ENCODE measurements at places on chromosomes 5 and 9.

- DNase-seq: no peak
Observed at GRCh38 chr9:6076851-6077250, 61.4 kb upstream of the RANBP6 start.

DNA sequence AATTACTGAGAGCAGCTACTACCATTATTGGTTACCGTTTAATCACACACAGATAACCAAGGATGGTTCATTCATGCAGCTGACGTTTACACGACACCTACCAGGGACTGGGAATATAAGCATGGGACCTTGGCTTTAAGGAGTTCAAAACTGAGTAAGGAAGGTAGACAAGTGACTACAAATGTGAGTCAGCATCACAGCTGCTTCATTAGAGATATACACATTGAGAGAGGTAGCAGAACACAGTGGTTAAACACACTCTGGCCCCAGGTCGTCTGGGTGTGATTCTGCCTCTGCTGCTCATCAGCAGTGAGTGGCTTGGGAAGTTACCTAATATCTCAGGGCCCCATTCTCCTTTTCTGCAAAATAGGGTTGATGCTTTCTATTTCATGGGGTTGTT, 268.6 kb downstream of the NR3C1 start:
- DNase-seq: no peak

DNA sequence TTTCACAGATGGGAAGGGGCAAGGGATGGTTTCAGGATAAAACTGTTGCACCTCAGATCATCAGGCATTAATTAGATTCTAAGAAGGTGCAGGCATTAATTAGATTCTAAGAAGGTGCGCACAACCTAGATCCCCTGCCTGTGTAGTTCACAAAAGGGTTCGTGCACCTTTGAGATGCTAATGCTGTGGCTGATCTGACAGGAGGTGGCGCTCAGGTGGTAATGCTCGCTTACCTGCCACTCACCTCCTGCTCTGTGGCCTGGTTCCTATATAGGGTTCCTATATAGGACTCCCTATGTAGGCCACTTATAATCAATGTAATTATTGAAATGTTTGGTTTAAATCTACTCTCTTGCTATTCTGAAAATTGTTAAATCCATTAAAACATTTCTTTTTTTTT, 171.0 kb downstream of the MSX2 start:
- DNase-seq: no peak

- DNase-seq: no peak
Observed at GRCh38 chr5:150143350-150144245, 12.0 kb downstream of the PDGFRB start.

GRCh38 chr9:35517131-35517530, 27.2 kb downstream of the RUSC2 start:
- no peak for DNase-seq

DNA sequence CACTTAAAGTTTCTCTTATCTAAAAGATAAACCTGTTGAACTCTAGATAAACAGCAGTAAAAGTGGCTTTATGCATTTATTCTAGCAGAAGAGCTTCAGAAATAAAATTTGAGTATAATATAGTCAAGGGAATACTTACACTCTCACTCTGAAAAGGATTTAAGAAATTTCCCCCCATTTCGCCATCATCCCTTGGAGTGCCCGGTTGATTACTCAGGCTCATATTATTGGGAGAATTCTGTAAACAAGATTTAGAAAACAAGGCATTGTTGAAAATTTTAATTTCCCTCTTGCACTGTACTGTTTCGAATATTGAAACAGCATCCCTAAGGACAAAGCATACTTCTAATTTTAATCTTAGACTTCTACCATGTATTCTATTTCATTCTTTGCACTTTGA, 34.5 kb upstream of the ACOT12 start:
- no peak for DNase-seq

DNA sequence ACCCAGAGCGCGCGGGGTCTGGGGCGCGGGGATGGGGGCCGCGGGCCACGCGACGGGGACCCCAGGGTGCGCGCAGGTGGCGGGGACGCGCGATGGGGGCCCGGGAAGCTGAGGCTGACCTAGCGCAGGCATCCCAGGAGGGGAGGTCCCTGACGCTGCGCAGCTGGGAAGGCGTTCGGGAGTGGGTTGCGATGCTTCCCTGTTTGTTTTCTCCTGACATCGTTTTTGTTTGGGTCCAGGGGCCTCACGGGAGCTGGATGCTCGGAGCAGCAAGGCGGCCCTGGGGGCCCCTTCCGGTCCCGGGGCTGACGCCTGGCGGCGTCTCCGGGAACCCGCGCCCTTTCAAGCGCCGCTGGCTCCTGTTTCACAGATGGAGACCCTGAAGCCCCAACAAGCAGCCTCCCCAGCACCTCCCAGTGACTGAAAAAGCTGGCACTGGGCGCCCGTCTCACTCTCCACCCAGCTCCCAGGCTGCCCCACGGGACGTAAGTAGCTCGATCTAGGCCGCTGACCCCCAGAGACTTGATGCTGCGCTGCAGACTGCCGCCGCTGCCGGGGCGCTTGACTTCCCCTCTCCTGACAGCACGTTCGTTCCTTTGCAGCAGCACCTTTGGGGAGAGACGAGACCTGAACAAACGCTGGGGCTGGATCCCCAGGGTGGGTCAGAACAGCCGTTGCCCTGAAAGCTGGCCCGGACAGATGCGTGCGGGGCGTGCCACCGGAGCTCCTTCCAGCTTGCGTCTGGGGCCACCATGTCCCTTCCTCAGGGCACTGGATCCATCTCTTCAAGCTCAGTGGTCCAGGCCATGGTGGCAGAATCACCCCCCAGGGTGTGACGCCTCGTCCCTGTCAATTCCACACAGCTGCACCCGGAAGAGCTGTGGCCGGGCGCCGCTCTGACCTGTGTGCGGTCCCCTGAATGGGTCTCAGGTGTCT, 593 bp downstream of the BRD3OS start:
- DNase-seq: peak; percentile 29

DNA sequence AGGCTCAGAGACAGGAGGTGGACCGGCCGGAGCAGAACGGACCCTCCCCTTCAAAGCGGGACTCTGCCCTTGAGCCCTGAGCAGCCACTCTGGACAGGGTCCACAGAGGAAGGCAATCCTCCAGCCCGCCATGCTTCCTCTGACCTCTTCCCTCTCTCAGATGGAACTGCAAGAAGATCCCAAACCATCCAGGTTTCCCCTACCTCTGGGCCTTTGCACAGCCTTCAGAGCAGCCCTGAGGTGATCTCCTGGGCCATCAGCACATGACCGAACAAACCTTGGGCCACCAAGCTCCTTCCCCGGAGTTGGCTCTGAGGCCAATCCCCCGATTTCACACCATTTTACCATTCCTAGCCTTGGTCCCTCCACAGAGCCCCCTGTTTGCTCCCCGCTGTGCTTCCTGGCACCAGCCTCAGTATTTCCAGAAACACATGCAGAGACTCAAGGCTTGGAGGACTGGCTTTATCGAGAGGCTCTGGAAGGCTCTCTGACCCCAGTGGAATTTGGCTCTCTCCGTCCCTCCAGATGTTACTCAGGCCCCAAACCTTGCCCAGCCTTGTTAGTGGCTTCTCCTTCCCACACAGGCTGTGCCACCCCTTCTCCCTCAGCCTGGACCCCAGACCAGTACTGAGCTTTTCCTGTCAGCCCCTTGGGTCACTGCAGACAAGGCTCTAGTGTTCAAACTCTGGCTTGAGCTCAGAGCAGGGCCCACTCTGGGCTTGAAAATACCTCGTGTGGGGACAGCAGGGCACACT, 48.6 kb upstream of the KCNMB1 start:
- no peak for DNase-seq

GRCh38 chr9:130938652-130939404, at the start of gene FIBCD1:
Gene FIBCD1 (minus strand): TSS chr9:130939247. CDS start chr9:130938607, 640 bp downstream.
- DNase-seq: no peak

DNA sequence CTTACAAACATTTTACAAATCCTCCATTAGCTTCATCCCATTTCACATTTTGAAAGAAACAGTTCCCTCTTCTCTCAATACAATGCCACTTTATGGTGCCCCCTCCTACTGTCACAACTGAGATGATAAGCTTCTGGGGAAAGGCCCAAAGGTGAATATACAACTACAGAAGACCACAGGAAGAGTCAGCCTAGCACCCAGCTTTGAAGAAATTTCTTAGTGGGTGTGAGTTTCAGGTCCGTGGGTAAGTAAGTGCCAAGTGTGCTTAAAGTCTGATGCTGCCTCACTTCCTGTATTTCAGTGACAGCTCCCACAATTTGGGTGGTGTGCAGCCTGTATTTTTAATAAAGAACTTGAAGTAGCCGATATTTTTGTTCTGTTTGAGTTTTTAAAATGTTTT, 68.1 kb downstream of the ARHGEF28 start:
- DNase-seq: peak; percentile 3

- DNase-seq: no peak
Observed at GRCh38 chr9:128553728-128554127, 1.3 kb downstream of the SPTAN1 start.

- no peak for DNase-seq
Observed at GRCh38 chr5:145473042-145473642, 362.0 kb downstream of the PRELID2 start.

DNA sequence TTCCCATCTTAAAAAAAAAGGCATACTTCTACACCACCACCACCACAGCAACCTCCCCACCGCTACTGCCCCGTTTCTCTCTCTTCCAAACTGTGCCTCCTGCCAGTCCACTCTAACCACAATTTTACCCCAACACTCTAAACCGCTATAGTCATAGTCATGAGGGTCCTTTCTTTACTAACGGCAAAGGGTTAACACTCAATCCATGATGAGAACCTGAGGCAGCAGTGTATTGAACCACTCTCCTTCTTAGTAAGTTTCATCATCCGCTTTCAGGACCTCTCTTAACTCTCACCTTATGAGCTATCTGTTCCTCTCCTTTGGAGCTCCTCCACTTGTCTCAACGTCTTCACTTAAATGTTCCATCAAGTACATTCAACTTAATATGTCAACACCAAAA, 34.0 kb downstream of the IDNK start:
- DNase-seq: no peak

GRCh38 chr9:37042421-37042820, 8.4 kb upstream of the PAX5 start:
- no peak for DNase-seq

DNA sequence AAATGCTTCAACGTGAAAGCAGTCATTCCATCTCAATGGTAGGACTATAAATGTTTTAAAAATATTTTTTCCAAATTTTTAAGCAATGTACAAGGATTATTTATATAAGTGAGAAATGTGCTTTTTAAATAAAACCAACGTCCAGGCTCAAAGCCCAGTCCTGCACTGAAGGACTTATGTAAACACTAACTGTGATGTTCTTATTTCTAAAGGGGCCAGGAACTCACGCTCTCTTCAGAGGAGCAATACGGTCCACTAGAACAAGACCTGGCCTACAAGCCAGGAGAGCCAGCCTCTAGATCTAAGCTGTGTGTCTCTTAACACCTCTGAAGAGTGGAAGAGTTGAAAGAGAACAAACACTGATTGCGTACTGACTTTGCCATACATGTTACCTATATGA, 12.1 kb downstream of the TTLL11 start:
- no peak for DNase-seq

GRCh38 chr9:90960941-90961340, 159.3 kb downstream of the SYK start:
- DNase-seq: no peak

GRCh38 chr5:82466986-82467561, 188.9 kb upstream of the RPS23 start:
- no peak for DNase-seq

DNA sequence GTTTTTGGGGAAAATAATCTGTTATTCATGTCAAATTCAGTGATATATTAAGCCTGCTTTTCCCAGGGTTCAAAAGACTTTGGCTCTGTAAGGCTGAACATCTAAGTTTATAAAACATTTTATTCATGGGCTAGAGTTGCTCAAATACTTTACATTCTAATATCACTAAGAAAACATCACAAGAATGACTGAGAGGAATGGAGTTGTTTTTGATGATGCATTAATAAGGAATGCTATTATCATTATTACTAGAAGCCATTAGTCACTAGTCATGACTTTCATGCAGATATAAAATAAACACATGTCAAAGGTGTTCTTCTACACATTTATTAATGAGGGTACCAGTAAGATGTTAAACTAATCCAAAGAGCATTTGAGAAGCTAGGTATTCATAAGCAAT, 185.5 kb upstream of the KCNN2 start:
- no peak for DNase-seq

- DNase-seq: no peak
Observed at GRCh38 chr5:8098081-8098480, 229.1 kb downstream of the MTRR start.

DNA sequence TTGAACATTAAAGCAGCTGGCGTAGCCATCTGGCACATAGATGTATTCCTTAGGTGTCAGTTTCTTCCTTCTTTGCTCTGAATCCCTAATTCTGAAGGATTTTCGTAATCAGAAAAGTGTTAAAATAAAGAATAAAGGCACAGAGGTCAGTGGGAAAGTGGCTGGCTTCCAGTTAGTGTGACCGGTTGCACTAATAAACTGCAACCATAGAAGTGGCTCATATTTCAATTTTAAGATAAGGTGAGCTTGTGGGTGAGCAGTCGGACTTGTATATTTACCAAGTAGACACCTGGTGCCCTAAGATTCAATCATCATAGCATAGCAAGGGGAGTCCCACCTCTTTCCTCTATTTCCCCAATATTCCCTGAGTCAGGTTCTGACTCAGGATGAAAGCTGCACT, 459.6 kb downstream of the ACTL7B start:
- DNase-seq: no peak

DNA sequence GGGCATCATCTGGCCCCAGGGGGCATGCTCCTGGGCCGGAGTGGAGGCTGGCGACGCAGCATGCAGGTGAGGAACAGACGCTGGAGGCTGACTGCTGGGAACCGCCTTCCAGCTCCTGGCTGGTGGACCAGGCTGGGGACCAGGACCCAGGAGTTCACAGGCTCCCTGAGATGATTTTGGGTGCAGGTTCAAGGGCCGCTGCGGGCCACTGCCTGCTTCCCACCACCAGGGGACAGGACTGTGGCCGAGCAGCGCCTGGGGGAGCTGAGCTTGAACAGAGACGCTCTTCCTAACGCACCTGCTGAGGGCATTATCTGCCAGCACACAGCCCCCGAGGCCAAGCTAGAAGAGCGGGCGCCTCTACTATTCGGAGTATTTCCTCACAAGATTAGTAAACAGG, 132.1 kb upstream of the RAPGEF1 start:
- no peak for DNase-seq

DNA sequence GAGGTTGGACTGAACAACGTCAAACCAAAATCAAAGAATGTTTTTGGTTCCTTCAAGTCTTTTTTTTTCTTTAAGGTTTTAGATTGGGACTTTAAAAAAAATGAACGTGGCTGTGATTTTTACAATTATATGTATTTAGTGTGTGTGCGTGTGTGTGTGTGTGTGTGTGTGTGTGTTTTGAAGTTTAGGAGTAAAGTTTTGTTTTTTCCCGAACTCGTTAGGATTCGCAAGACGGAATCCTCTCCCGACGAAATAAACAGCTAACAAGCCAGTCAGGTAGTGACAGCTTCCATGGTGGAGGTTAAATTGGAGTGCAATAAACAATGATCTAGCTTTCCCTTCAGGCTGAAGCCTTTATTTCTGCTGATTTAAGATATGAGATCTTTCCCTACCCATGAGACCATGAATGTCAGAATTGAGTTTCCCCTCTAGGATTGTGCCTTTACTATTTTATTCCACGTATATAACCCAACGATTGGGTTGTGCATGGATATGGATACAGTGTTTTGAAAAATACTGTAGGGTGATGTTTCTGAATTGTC, 1.2 kb downstream of the KIAA1958 start:
- DNase-seq: no peak
